ENCODE measurements at places on chromosomes 6 and 20. TPM values are rescaled to one million over a fixed set of nuclear protein-coding genes. Genes with fewer than 3 reads are reported as not detected.
A peak's percentile ranks its signal among the peaks of the same experiment; 100 is the strongest.

Gene HFE
- 3.4 TPM for total RNA-seq

Gene LGSN
- total RNA-seq: not detected

Gene C20orf96
- 9.7 TPM for total RNA-seq

Gene SLC35D3
- total RNA-seq: not detected

Gene MYB
- 0.47 TPM for total RNA-seq

Gene TRIM39
- 8.0 TPM for total RNA-seq

Gene TSBP1
- total RNA-seq: not detected

Gene TAP1
- 106 TPM for total RNA-seq

Gene C20orf141
- total RNA-seq: not detected

DNA sequence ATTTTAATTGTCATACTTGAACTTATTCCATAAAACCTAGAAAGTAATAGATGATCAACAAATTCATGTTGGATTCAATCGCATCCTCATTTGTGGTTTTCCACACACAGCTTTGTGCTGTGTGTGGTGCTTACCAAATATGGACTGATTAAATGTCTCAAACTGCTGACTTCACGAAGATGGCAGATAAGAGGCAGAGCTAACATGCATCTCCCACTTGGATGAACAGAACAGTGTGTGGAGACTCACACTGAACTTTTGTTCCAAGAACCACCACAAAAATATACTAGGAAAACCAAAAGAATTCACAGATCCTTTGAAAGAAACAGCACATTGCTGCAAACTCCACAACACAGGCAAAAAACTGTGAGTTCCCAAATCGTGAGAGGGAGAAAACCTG is 603.7 kb downstream of the TENT5A start:
- DNase-seq: no peak

- DNase-seq: no peak
Measured at GRCh38 chr20:63067721-63068560, 61.2 kb upstream of the BHLHE23 start.

GRCh38 chr6:127053032-127053874 is 65.2 kb upstream of the RSPO3 start:
- DNase-seq: peak; percentile 31

DNA sequence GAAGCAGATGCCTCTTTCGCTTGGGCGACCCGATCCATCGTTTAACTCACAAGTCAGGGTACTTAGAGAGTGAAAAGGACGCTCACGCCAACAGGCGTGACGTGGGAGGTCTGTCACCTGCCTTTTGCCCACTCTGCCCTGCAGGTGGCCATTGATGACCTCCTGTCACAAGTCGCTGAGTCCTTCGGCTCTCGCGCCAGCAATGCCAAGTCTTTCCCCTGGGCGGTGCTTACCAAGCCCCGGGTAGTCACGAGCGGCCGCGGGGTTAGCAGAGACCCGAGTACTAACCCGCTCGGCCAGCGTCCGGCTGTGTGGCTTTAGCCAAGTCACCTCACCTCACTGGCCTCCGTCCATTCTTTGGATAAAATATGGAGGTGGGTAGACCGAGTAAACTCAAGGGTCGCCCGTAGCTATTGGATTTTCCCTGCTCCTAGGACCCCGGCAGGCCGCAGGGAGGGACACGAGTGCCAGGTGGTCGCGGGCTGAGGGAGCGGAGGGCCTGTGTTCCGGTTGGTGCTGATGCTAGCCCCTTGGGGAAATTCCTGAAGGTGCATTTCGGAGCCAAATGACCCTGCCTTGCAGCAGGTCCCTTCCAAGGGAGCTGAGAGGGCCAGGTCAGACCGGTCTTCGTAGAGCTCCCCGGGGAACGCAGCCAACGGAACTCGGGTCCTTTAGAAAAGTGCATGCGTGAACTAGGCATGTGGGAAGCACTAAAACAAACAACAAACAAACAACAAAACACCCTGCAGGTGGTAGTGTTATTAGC is 668 bp downstream of the PKIB start:
- no peak for DNase-seq

DNA sequence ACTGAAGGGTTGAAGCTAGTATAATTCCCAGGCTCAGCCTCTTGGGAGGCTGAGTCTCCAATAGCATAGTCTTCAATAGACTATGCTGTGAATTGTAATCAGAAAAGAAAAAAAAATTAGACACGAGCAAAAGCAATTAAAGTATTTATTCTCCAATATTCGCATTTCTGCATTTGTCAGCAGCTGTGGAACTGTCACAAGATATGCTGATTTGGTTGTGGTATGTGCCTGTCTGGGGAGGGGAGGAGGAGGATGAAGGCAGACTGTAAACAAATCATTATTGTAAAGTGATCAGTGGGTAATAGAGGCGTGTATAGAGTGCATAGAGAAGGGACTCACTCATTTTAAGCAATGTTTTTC is 10.1 kb upstream of the BICRAL start:
- DNase-seq: no peak

DNA sequence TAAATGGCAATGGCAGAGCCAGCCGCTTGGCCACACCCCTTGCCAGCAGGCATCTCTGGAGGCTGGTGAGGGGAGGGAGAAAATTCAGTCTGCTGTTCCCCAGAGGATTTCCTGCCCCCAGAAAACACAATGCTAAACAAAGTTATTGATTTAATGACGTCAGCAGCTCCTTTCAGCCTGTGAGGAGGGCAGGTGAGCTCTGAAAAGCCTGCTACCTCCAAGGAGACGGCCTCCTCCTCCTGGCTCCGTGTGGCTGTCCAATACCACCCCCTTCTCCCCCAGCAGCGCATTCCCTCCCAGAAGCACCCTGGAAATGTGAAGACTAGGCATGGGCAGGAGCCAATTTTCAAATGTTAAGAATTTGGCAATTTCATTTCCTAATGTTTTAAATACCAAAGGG is 393.1 kb downstream of the ZFAND3 start:
- peak; percentile 56 for DNase-seq

DNA sequence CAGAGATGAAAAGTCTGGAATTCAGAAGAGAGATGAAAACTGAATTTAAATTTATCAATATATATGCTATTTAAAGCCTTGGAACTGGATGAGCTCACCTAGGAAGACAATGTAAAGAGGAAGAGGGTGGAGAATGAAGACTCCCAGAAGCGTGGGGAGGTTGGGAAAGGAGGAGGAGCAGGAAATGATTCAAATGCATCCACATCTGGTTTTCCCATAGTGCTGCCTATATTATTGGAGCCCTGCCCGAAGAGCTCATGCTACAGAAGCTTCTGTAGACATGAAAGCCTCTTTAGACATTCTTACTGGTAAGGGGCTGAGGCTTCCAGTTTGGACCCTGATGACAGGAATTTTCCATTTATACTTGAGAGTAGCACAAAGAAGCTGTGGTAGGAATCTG is 19.2 kb downstream of the PDE7B start:
- DNase-seq: peak; percentile 14

GRCh38 chr6:53498649-53499048 is 46.3 kb downstream of the GCLC start:
- no peak for DNase-seq

GRCh38 chr6:144285548-144285797 is 338 bp downstream of the UTRN start:
- no peak for DNase-seq

GRCh38 chr20:48011025-48011424 is 225.7 kb upstream of the SULF2 start:
- DNase-seq: no peak

GRCh38 chr20:56005389-56005715 is at the start of gene CBLN4:
Gene CBLN4 (minus strand): TSS chr20:56005519. CDS start chr20:56004171, 1,348 bp downstream.
- DNase-seq: no peak

DNA sequence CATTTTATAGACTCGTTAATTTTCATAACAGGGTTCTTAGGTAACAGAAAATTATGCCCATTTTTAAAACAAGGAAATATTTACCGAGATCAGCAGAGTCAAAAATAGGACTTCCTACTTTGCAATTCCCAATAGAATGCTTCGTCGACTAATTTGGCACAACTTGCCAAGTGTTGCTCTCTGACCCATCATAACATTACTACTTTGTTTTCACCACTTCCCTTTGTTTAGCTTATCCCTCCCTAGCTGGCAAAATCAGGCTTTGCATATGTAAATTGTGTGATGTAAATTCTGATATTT is 914 bp upstream of the RANBP9 start:
- no peak for DNase-seq
